Left lung (tissue), 14 donors: ENCODE measurements at places on chromosomes 4 and X. TPM values are rescaled to one million over a fixed set of nuclear protein-coding genes. Genes with fewer than 3 reads are reported as not detected.

SMC1A gene
- 100 TPM for polyA plus RNA-seq

HTN1 gene
- 0.05 TPM for polyA plus RNA-seq

EDA gene
- 3.7 TPM for polyA plus RNA-seq

GRK4 gene
- 17.5 TPM for polyA plus RNA-seq

TEX11 gene
- 0.06 TPM for polyA plus RNA-seq

STPG2 gene
- 0.25 TPM for polyA plus RNA-seq

RIPPLY1 gene
- 0.35 TPM for polyA plus RNA-seq

DCAF12L2 gene
- 0.21 TPM for polyA plus RNA-seq

COL25A1 gene
- 1.5 TPM for polyA plus RNA-seq

DNA sequence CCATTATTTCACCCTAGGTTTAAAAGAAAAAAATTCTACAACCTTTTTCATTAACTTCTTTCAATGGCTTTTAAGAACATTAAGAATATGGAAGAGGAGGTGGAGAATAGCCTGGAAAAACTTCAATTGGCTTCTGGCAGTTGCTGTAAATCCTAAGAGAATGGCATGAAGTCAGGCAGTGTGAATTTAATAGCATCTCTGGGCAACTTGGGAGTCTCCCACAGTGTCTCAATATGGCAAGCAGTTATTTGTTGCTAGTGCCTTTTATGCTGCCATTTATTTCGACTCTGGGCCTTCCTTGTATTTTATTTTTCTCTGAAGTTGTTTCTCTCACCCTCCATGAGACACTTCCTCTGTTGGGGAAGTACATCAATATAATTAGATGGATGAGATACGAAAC, 322.1 kb downstream of the CBLL2 start:
- DNase-seq, result no peak

- DNase-seq, result no peak
Observed at GRCh38 chr4:160193787-160194186, 1090.9 kb downstream of the RAPGEF2 start.

- DNase-seq, result no peak
Observed at GRCh38 chrX:32480019-32480418, 731.3 kb downstream of the DMD start.

- no peak for DNase-seq
Observed at GRCh38 chr4:153530284-153530999, 64.3 kb downstream of the TMEM131L start.

GRCh38 chrX:110588853-110589252, 206.8 kb downstream of the CHRDL1 start:
- DNase-seq, result no peak

- DNase-seq, result no peak
Observed at GRCh38 chr4:17077105-17077504, 178.7 kb upstream of the LDB2 start.

DNA sequence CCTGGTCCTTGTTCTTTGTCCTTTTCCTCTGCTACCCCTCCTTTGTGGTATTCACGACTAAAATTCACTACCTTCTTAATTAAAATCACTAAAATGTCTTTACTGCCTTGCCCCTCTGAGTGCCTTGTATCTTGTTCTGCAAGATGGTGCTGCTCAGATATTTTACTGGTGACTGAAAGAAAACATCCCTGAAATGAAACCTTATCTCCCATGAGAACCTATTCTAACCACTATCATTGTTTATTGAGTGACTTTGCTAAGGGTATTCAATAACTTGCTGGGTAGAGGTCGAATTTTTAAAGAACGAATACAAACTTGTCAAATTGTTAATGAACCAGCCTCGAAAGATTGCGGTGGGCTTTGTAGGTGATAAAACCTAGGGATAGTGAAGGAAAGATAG, 52.8 kb downstream of the SPRY1 start:
- no peak for DNase-seq

DNA sequence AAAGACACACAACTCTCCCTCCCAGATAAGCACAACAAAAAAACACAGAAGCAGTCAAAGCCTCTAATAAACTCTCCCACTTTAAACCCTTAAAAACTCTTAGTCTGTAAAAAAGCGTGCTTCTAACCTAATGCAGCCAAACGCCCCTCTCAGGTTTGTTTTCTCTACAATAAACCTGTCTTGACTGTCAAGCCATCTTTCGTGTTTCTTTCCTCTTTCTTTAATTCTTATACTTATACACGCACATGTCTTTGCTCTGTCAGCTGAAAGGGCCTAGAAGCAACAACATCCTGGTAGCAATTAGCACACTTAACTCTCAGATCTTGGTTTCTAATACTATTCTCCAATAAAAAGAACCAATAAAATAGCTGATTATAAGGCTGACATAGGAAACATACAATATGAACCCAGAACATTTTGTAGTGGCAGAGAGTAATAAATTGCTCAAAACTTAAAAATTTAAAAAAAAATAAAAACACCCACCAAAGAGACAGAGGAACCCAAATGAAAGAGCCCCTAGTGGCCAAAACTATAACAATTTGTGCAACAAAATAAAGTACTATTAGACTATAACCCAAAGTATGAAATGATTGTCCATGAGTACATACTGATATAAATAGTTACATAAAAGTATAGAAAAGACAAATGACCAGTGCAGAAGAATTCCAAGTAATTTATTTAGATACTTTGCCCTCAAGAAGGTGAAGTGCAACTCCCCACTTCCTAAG, 440.4 kb upstream of the ADGRL3 start:
- DNase-seq, result no peak

- no peak for DNase-seq
Observed at GRCh38 chr4:184968784-184969201, 49.5 kb upstream of the HELT start.

DNA sequence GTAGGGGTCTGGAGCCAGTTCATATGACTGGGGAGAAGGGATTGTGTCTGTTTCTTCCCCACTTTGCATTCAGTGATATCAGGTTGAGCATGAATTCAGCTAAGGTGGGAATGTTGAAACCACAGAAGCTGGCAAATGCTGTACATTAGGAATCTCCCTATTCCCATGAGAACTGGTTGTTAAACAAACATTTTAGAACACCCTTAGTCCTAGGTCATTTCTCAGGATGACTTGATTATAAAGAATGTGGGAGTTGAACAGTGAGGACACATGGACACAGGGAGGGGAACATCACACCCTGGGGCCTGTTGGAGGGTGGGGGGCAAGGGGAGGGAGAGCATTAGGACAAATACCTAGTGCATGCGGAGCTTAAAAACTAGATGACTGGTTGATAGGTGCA, 62.6 kb upstream of the LIMCH1 start:
- no peak for DNase-seq
